Upper lobe of right lung (tissue), 1 donor: ENCODE measurements at places on chromosomes 1 and 21. TPM values are rescaled to one million over a fixed set of nuclear protein-coding genes. Genes with fewer than 3 reads are reported as not detected.

DNA sequence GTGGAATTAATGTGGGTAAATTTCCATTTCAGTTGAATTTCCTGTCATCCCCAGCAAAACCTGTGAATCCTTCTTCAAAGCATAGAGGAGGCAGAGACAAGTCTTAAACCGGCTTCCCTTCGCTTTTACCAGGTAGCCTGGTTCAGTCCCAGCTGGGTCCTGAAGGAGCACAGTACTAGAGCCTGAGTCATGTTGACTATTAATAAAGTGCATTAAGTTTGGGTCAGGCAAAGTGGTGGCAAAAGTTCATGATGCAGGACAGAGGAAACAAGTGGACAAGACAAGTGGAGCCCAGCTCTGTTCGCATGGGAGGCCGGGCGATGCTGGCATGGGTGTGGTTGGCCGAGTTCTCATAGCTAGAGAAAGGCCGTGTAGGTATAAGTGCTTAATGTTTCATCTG is 150.4 kb downstream of the DYRK1A start:
- H3K36me3 ChIP-seq: peaks cover 39% of the 10 kb centered on the region
- no peaks in the 10 kb centered on the region for H3K4me1 ChIP-seq
- no peak overlapping the region for H3K4me3 ChIP-seq
- no peak overlapping the region for H3K27ac ChIP-seq

DNA sequence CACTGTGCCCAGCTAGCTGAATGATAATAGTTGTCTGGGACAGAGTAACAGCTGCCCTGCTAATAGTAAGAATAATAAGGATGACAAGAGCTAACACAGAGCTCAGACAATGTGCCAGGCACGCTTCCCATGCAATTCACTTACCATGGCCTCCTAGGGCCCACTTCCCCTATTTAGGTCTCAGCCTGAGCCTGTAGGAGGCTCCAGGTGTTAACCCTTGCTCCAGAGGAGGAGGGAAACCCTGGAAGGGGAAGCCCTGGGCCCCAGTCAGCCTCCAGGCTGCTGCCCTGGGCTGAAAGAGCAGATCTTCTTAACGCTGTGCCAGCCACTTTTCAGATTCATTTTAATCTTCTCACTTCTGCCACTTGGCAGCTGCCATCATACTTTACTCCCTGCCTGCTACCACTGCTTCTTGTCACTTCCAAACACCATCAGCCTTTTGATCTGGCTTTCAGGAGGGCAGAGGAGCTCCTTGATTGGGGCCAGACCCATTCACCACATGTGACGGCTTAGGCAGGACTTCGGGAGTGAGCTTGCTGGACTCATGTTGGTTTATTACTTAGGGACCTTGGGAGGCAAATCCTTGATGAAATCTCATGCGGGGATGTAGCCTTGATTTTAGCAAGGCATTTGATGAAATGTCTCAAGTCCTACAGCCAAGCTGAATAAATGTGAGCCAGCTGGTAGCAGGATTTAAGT is 66.7 kb upstream of the PARP1 start:
- H3K36me3 ChIP-seq: no peaks in the 10 kb centered on the region
- no peaks in the 10 kb centered on the region for H3K27me3 ChIP-seq
- H3K4me1 ChIP-seq: no peaks in the 10 kb centered on the region
- no peak for DNase-seq
- no peak overlapping the region for H3K4me3 ChIP-seq

DNA sequence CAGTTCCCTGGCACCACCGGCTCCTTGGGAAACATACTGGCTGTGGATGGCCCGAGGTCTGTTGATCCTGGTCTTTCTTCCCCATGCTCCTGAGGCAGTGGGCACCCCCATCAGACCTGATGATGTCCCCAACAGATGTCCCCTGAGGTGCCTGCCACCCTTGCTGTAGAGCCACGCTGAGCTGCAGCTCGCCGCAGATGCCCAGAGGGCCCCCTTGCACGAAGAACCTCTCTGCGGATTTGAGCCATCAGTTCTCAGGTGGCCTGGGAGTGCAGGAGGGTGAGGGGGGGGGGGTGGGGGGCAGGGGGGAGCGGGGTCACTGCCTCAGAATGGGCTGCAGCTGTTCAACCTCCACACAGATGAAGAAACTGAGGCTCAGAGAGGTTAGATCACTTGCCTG is 60.9 kb downstream of the GLIS1 start:
- H3K27ac ChIP-seq: no peak overlapping the region
- H3K4me3 ChIP-seq: no peak overlapping the region
- H3K4me1 ChIP-seq: no peaks in the 10 kb centered on the region
- no peak for DNase-seq
- no peaks in the 10 kb centered on the region for H3K27me3 ChIP-seq

DNA sequence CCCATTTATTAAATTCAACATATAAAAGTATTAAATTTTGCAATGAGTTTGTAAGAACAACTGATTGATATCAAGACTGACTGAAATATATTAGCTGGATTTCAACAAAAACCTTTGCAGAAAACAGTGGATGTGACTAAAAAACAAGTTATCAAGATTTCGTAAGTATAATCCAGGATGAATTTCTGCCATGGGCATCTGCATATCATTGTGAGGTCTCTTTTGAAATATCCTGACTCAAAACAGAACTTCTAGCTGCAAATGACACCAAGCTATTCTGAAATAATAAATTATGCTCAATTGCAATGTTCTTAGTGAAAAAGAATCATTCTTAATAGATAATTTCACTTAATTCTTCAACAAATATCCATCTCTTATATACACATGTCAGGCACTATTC is 52.6 kb downstream of the CD34 start:
- peaks cover 24% of the 10 kb centered on the region for H3K36me3 ChIP-seq
- no peak overlapping the region for H3K4me3 ChIP-seq

DNA sequence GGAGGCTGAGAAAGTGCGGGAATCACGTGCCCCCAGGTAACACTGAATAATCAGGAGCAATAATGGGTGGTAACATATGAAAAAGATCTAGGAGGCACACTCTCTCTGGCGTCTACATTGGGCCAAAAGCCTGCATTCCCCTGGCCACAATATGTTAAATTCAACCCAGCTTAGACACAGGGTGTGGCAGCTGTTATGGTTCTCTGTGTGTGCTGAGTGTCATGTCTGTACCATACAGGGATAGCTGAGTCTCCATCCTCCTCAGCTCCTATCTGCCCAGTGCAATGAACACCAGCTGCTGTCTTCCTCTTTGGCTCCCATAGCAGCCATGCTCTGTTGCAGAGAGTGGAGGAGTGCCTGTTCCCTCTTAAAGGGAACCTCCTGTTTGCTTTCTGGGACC is 14.3 kb downstream of the S100A11 start:
- no peak overlapping the region for H3K4me3 ChIP-seq
- no peaks in the 10 kb centered on the region for H3K27me3 ChIP-seq
- DNase-seq: no peak

- H3K27ac ChIP-seq: peak overlapping the region; percentile 97
- no peaks in the 10 kb centered on the region for H3K36me3 ChIP-seq
- H3K27me3 ChIP-seq: no peaks in the 10 kb centered on the region
- H3K4me1 ChIP-seq: peaks cover 35% of the 10 kb centered on the region
Measured at GRCh38 chr1:44677201-44677766, 2.8 kb downstream of the ARMH1 start.

GRCh38 chr1:186093437-186093836 is 281.6 kb downstream of the TPR start:
- no peaks in the 10 kb centered on the region for H3K36me3 ChIP-seq
- no peaks in the 10 kb centered on the region for H3K27me3 ChIP-seq
- DNase-seq: no peak
- peaks cover 11% of the 10 kb centered on the region for H3K4me1 ChIP-seq
- no peak overlapping the region for H3K27ac ChIP-seq

- H3K4me3 ChIP-seq: no peak overlapping the region
- H3K27ac ChIP-seq: no peak overlapping the region
- H3K4me1 ChIP-seq: no peaks in the 10 kb centered on the region
Measured at GRCh38 chr1:58047265-58047858, 499.2 kb downstream of the OMA1 start.

DNA sequence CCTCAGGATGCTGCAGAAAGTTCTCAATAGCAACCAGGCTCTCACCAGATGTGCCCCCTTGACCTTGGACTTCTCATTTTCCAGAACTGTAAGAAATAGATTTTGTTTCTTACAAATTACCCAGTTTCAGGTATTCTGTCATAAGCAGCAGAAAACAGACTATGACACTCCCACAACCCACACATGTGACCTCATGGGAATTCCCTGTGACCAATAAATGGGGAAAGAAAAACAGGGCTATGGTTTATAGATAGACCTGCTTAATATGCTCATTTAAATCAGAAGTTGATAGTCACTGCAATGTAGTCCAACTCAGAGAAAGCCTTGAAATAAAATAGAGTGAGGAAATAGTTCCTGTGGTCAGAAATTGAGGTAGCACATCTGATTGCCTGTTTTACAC is 380.9 kb upstream of the PTBP2 start:
- H3K4me1 ChIP-seq: no peaks in the 10 kb centered on the region
- no peak overlapping the region for H3K27ac ChIP-seq
- H3K36me3 ChIP-seq: no peaks in the 10 kb centered on the region
- no peak overlapping the region for H3K4me3 ChIP-seq
- no peak for DNase-seq

DNA sequence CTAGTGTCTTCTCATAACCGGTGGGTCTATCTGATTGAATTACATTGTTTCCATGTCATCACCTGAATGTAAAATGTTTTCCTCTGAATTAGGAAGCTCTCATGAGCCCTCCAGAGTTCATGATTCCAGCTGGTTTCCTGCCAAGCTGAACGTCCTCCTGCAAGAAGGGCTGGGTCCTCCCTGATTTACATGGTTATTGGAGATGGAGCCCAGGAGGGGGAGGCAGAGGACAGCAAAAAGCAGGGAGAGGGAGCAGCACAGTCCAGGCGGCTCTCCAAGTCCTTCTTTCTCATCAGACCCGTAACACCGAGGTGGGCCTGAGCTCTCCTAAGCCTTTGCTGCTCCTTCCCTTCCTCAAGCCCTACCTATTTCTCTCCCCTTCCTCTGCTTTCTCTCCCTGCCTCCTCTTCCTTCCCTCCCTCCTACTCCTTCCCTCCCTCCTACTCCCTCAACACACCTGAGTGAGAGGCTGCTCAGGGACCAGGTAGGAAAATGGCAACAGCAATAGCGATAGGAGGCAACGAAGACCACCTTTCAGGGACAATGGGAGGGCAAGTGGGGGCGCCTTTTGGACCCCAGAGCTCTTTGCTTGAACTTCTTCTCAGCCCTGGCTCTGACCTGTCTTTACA is 265.9 kb downstream of the PRDM2 start:
- no peaks in the 10 kb centered on the region for H3K36me3 ChIP-seq
- DNase-seq: no peak
- no peak overlapping the region for H3K27ac ChIP-seq
- H3K27me3 ChIP-seq: peaks cover 2% of the 10 kb centered on the region
- no peak overlapping the region for H3K4me3 ChIP-seq

DNA sequence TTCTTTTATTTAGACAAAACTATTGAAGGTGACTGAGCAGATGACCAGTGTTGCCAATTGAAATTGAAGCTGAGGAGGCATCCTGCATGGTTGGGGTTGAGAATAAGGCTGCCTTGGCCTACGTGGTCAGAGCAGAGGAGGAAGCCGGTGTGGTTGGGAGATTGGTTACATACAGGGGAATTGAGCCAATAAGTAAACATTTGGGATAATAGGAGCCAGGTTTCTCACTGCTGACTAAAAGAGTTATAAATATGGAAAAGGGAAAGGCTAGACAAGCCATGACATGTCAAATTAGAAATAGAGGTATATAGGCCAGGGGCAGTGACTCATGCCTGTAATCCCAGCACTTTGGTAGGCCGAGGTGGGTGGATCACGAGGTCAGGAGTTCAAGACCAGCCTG is 15.8 kb downstream of the SNX7 start:
- no peak overlapping the region for H3K27ac ChIP-seq
- no peak for DNase-seq
- no peaks in the 10 kb centered on the region for H3K36me3 ChIP-seq

GRCh38 chr1:210949489-210949888 is 184.5 kb downstream of the KCNH1 start:
- no peaks in the 10 kb centered on the region for H3K27me3 ChIP-seq
- H3K27ac ChIP-seq: no peak overlapping the region
- H3K4me3 ChIP-seq: no peak overlapping the region
- H3K4me1 ChIP-seq: no peaks in the 10 kb centered on the region

DNA sequence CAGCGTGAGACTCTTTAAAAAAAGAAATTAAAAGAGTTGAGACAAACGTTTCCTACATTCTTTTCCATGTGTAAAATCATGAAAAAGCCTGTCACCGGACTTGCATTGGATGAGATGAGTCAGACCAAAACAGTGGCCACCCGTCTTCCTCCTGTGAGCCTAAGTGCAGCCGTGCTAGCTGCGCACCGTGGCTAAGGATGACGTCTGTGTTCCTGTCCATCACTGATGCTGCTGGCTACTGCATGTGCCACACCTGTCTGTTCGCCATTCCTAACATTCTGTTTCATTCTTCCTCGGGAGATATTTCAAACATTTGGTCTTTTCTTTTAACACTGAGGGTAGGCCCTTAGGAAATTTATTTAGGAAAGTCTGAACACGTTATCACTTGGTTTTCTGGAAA is 31.2 kb downstream of the IFNAR1 start:
- H3K27ac ChIP-seq: no peak overlapping the region
- no peaks in the 10 kb centered on the region for H3K27me3 ChIP-seq
- H3K4me1 ChIP-seq: peaks cover 3% of the 10 kb centered on the region
- no peak for DNase-seq

- H3K27me3 ChIP-seq: no peaks in the 10 kb centered on the region
- no peak for DNase-seq
- H3K4me3 ChIP-seq: no peak overlapping the region
- no peak overlapping the region for H3K27ac ChIP-seq
- H3K36me3 ChIP-seq: no peaks in the 10 kb centered on the region
Measured at GRCh38 chr1:238191170-238191569, 300.4 kb upstream of the ZP4 start.

DNA sequence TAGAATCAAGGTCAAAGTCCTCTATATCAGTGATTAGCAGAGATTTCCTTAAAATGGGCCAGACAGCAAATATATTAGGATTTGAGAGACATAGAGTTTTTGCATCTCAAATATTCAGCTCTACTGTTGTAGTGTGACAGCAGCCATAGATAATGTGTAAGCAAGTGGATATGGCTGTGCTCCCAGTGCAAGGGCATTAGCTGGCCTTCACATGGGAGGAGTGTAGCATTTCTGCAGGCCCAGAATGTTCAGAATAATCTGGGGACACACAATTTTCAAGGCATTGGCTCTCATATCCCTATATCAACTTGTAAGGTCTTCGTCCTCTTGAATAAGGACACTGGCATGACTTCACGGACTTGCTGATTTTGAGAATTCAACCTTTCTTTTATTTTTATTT is 402.3 kb upstream of the ADAMTS5 start:
- DNase-seq: no peak
- peaks cover 4% of the 10 kb centered on the region for H3K4me1 ChIP-seq
- H3K4me3 ChIP-seq: no peak overlapping the region
- H3K27ac ChIP-seq: no peak overlapping the region

- DNase-seq: no peak
- H3K4me1 ChIP-seq: peaks cover 29% of the 10 kb centered on the region
- H3K36me3 ChIP-seq: no peaks in the 10 kb centered on the region
- no peak overlapping the region for H3K4me3 ChIP-seq
- no peaks in the 10 kb centered on the region for H3K27me3 ChIP-seq
- H3K27ac ChIP-seq: peak overlapping the region; percentile 39
Measured at GRCh38 chr1:168488138-168488537, 55.7 kb downstream of the XCL2 start.

GRCh38 chr1:63794939-63795378 is 21.1 kb downstream of the ROR1 start:
- no peaks in the 10 kb centered on the region for H3K27me3 ChIP-seq
- no peaks in the 10 kb centered on the region for H3K36me3 ChIP-seq
- no peak overlapping the region for H3K4me3 ChIP-seq
- peaks cover 13% of the 10 kb centered on the region for H3K4me1 ChIP-seq
- H3K27ac ChIP-seq: no peak overlapping the region

BACE2 gene
- 20.9 TPM for total RNA-seq

SHISA4 gene
- 8.6 TPM for total RNA-seq

CLCA1 gene
- not detected for total RNA-seq

CITED4 gene
- 23.2 TPM for total RNA-seq
